Psoas muscle (tissue), 8 donors: ENCODE measurements at places on chromosomes 1 and 21. TPM values are rescaled to one million over a fixed set of nuclear protein-coding genes. Genes with fewer than 3 reads are reported as not detected.

Gene HRNR
- total RNA-seq = not detected

Gene KIF17
- 1.2 TPM for total RNA-seq

Gene GJB5
- total RNA-seq = not detected

GRCh38 chr1:231460614-231461013, 38.5 kb upstream of the EGLN1 start:
- no peak overlapping the region for H3K27ac ChIP-seq
- H3K4me1 ChIP-seq = no peaks in the 10 kb centered on the region
- H3K4me3 ChIP-seq = no peak overlapping the region
- H3K27me3 ChIP-seq = no peaks in the 10 kb centered on the region
- no peaks in the 10 kb centered on the region for H3K36me3 ChIP-seq
- DNase-seq = no peak

DNA sequence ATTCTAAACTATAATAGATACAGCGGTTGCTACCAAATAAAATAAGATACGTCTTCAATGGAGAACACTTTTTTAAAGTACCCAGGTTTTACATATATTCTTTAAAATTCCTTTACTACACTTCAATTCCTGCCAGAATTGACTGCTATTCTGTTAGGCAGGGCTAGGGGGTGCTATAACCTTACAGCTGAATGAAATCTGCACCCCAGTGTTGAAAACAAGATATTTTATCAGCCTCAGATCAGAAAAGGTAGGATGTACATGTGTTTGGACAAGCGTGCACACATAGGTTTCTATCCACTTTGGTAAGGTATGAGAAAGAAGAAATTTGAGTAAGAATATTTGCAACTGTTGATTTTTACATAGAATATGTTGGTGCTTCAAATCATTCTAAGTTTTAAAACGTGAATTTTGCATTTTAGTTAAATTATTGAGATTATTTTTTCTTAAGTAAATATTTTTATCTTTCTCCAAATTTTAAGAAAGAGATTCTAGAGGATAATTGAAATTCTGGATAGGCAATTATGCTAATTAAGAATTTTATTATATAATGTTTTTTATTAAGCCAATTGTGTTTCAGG, 490.8 kb upstream of the ADGRL4 start:
- no peaks in the 10 kb centered on the region for H3K4me1 ChIP-seq
- H3K4me3 ChIP-seq = no peak overlapping the region
- no peak overlapping the region for H3K27ac ChIP-seq
- H3K27me3 ChIP-seq = no peaks in the 10 kb centered on the region

- H3K4me3 ChIP-seq = no peak overlapping the region
- H3K36me3 ChIP-seq = no peaks in the 10 kb centered on the region
- DNase-seq = no peak
- H3K27me3 ChIP-seq = no peaks in the 10 kb centered on the region
Observed at GRCh38 chr1:218705911-218706893, 361.1 kb downstream of the TGFB2 start.

DNA sequence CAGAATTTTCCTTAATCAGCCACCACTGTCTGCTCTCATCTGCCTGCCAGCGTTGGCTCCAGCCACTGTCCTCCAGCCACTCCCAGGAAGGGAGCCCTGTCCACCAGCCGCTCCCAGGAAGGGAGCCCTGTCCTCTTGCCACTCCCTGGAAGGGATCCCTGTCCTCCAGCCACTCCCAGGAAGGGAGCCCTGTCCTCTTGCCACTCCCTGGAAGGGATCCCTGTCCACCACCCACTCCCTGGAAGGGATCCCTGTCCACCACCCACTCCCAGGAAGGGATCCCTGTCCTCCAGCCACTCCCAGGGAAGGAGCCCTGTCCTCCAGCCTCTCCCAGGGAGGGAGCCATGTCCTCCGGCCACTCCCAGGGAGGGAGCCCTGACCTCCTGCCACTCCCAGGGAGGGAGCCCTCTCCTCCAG, 726.5 kb downstream of the PTPRU start:
- DNase-seq = no peak
- no peaks in the 10 kb centered on the region for H3K4me1 ChIP-seq
- no peak overlapping the region for H3K27ac ChIP-seq
- H3K4me3 ChIP-seq = no peak overlapping the region
- no peaks in the 10 kb centered on the region for H3K36me3 ChIP-seq
- peaks cover 23% of the 10 kb centered on the region for H3K27me3 ChIP-seq

GRCh38 chr1:64471218-64472039, 1.5 kb downstream of the CACHD1 start:
- H3K27ac ChIP-seq = no peak overlapping the region
- H3K4me3 ChIP-seq = peak overlapping the region; percentile 91
- H3K4me1 ChIP-seq = peaks cover 12% of the 10 kb centered on the region
- no peaks in the 10 kb centered on the region for H3K36me3 ChIP-seq
- DNase-seq = peak; percentile 44

DNA sequence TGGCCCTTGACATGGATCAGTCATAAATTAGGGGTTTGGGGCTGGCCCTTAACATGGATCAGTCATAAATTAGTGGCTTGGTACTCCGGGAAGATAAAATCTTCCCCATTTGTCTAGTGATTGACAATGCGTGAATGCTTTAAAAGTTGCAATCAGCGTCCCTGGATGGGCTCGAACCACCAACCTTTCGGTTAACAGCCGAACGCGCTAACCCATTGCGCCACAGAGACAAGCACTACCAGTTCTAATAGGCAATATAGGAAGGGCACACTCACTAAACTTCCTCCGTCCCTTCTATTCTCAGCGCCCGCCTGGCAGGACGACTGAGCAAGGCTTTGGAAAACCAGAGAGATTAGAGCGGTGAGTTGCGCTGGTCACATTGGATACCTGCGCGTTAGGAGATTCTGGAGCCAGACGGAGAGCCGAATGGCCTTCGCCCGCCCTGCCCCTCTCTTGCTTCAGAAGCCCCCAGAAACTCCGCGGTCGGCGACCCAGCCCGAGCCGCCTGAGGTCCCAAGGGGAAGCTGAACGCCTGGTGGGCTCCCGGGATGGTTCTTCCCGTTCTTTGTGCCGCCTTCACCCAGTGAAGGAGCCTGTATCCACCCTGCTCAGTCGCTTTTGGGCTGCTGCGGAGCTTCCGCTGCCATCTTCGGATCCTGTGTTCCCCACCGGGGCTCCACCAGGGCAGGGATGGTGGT, 235.9 kb downstream of the FAM72C start:
- no peak overlapping the region for H3K4me3 ChIP-seq
- no peak for DNase-seq
- no peak overlapping the region for H3K27ac ChIP-seq
- peaks cover 9% of the 10 kb centered on the region for H3K27me3 ChIP-seq
- no peaks in the 10 kb centered on the region for H3K36me3 ChIP-seq

- no peak overlapping the region for H3K4me3 ChIP-seq
- H3K36me3 ChIP-seq = no peaks in the 10 kb centered on the region
- DNase-seq = no peak
- H3K4me1 ChIP-seq = no peaks in the 10 kb centered on the region
Observed at GRCh38 chr1:66395202-66396061, 138.5 kb upstream of the SGIP1 start.

- no peak overlapping the region for H3K27ac ChIP-seq
- H3K4me1 ChIP-seq = peaks cover 5% of the 10 kb centered on the region
- peaks cover 11% of the 10 kb centered on the region for H3K27me3 ChIP-seq
- H3K4me3 ChIP-seq = no peak overlapping the region
- no peak for DNase-seq
Observed at GRCh38 chr1:17168091-17168876, 36.6 kb upstream of the PADI1 start.
